ENCODE measurements at places on chromosomes 12 and 14.

DNA sequence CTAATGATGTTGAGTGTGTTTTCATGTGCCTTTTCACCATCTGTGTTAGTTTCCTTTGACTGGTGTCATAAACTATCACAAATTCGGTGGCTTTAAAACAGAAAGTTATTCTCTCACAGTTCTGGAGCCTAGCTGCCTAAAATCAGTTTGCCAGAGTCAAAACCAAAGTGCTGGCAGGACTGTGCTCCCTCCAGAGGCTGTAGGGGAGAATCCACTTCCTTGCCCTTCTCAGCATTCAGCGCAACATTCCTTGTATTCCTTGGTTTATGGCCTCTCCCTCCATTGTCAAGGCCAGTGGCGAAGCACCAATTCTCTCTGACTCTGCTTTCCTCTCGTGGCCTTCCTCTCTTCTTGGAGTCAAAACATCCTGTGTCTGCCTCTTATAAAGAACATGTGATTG, 174.2 kb upstream of the PDE3A start:
- peak; percentile 30 for DNase-seq

- peak; percentile 42 for DNase-seq
Observed at GRCh38 chr12:39990122-39991101, 115.5 kb downstream of the SLC2A13 start.

DNA sequence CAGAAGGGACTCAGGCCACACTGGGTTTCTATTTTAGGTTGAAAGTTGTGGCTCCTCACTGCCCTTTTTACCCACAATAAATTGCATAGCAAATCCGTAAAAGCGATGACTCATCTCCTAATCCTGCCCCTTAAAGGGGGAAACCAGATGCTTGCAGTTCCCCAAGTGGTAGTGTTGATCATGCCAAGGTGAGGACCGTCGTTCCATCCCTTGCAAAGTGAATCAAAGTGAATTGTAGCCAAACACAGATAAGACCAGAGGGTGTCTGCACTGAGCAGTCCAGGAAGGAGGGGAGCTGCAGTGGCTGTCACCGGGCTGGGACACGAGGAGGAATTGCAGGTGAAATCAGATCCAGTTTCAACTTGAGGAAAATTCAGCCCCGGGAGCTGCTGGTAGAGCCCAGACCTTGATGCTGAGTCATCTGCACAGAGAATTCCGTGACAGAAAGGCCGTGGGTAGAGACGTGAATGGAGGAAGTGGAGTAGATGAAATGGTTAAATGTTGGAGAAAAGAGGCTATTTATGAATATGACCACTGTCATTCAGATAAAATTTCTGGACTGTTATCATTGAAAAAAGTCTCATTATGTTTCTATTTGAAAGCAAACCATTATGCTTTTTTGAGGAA, 44.2 kb upstream of the MMP17 start:
- no peak for DNase-seq

GRCh38 chr14:36672095-36672494, 10.4 kb downstream of the PAX9 start:
- no peak for DNase-seq

DNA sequence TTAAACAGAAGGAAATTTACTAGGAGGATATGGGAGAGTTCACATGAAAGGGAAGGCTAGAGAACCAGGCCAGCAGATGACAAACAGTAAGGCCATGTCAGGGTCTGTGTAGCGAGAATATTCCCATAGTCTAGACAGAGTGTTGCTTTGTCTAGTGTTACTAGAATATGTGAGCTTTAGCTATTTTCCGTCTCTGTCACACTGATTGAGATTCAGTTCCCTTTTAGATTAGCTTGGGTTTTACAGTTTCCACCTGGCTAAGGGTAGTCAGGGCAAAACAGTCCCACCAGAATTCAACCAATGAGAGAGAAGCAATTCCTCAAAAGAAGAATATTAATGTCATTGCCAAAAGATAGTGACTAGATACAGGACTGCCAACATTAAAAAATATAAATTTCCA, 82.8 kb upstream of the MDM1 start:
- no peak for DNase-seq

Measured in LoVo (cell line).